Lower lobe of right lung (tissue), 2 donors: ENCODE measurements at places on chromosomes 6 and 20.

- no peaks in the 10 kb centered on the region for H3K27me3 ChIP-seq
- DNase-seq = no peak
- H3K4me1 ChIP-seq = no peaks in the 10 kb centered on the region
- peaks cover 98% of the 10 kb centered on the region for H3K36me3 ChIP-seq
- no peak overlapping the region for H3K27ac ChIP-seq
Measured at GRCh38 chr20:38536310-38536709, 44.7 kb upstream of the ADIG start.

- no peaks in the 10 kb centered on the region for H3K27me3 ChIP-seq
- peaks cover 52% of the 10 kb centered on the region for H3K36me3 ChIP-seq
Measured at GRCh38 chr20:507761-508332, 35.7 kb downstream of the CSNK2A1 start.

- no peaks in the 10 kb centered on the region for H3K36me3 ChIP-seq
- no peaks in the 10 kb centered on the region for H3K4me1 ChIP-seq
- no peak overlapping the region for H3K27ac ChIP-seq
- no peak overlapping the region for H3K4me3 ChIP-seq
- H3K27me3 ChIP-seq = no peaks in the 10 kb centered on the region
- no peak for DNase-seq
Measured at GRCh38 chr20:51969191-51969590, 166.9 kb upstream of the SALL4 start.

DNA sequence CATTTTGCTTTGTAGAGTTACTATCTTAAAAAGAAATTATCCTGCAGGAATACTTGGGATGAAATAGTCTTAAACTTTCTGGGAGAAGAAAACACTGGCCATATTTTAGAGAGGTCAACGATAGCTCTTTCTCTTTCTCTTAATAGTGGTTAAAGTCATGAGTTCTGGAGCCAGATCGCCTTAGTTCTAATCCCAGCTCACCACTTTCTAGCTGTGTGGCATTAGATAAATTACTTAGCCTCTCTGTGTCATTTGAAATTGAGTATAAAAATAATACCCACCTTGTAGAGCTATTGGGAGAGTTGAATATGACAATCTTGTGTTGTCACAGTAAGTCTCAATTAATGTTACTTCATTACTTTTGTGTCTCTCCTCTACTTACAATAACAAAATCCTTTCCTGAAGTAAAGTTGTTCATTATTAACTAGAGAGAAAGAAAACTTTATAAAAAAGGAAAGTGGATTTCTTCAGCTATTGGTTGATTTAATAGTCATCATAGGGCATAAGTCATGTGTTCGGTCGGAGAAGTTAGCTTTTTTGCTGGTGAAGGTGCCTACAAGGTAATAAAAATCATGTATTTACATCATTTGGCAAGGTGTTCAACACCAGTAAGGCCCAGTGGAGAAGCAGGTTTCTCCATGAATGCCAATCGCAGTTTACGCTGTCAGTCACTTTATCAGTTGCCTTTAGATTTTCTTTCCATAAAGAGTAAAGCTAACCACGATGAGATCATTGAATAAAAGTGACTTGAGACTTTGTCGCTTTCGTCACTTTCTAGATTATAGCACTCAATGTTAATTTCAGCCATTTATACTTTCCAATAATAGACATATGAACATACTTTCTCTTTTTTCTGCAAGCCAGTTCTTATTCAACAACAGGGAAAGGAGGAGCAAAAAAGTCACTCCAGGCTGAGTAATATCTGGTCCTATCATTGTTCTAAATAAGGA, 2.0 kb downstream of the NEDD9 start:
- H3K27ac ChIP-seq = peak overlapping the region; percentile 93
- no peaks in the 10 kb centered on the region for H3K36me3 ChIP-seq
- no peaks in the 10 kb centered on the region for H3K27me3 ChIP-seq

- H3K4me1 ChIP-seq = no peaks in the 10 kb centered on the region
- DNase-seq = no peak
- no peaks in the 10 kb centered on the region for H3K36me3 ChIP-seq
- H3K4me3 ChIP-seq = no peak overlapping the region
- H3K27me3 ChIP-seq = no peaks in the 10 kb centered on the region
- no peak overlapping the region for H3K27ac ChIP-seq
Measured at GRCh38 chr6:146890644-146891434, 292.1 kb downstream of the ADGB start.

GRCh38 chr20:9583151-9583550, 68.8 kb downstream of the LAMP5 start:
- no peaks in the 10 kb centered on the region for H3K27me3 ChIP-seq
- no peaks in the 10 kb centered on the region for H3K36me3 ChIP-seq
- no peak overlapping the region for H3K4me3 ChIP-seq
- no peaks in the 10 kb centered on the region for H3K4me1 ChIP-seq

- no peak overlapping the region for H3K4me3 ChIP-seq
- H3K4me1 ChIP-seq = peaks cover 13% of the 10 kb centered on the region
- no peaks in the 10 kb centered on the region for H3K27me3 ChIP-seq
- peak; percentile 70 for DNase-seq
- H3K27ac ChIP-seq = peak overlapping the region; percentile 13
- no peaks in the 10 kb centered on the region for H3K36me3 ChIP-seq
Measured at GRCh38 chr6:45930420-45931040, 85.1 kb downstream of the CLIC5 start.
